H9 (cell line): ENCODE measurements at places on chromosomes 5 and 9. TPM values are rescaled to one million over a fixed set of nuclear protein-coding genes. Genes with fewer than 3 reads are reported as not detected.
A peak's percentile ranks its signal among the peaks of the same experiment; 100 is the strongest.

FAT2 gene
- total RNA-seq = 0.15 and 0.18 TPM in 2 replicates

SH3TC2 gene
- total RNA-seq = not detected in 2 replicates

SOWAHA gene
- 0.20 and 0.31 TPM in 2 replicates for total RNA-seq

PCDHA1 gene
- 0.44 and 0.61 TPM in 2 replicates for total RNA-seq

SHOC1 gene
- total RNA-seq = not detected in 2 replicates

SH2D3C gene
- total RNA-seq = 1.3 and 1.7 TPM in 2 replicates

SMIM32 gene
- 0.13 TPM in 1 of 2 replicates, not detected in the other for total RNA-seq

- H3K27me3 ChIP-seq = no peaks in the 10 kb centered on the region
- H3K4me1 ChIP-seq = peaks cover 12% of the 10 kb centered on the region
- DNase-seq = no peak
Measured at GRCh38 chr5:158011422-158011821, 152.5 kb upstream of the CLINT1 start.

DNA sequence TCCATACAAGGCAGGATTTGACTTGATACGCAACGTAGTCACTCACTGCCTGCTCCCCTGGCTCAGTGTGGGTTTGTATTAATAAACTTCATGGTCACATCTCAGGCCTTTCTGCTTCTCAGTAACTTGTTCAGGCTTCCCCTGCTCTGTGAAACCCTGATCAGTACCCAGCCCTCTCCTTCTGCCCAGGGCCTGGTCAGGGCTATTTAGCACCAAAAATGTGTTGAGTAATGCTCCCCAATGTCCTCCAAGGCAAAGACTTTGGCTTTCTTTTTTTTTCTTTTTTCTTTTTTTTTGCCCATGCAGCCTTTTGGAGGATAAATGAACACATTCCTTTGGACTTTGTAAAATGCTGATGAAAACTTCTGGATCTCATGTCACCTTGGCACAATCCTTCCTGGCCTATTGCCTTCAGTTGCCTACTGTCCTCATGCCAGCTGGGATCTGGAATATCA is 399.2 kb upstream of the KLF4 start:
- H3K27ac ChIP-seq = no peak overlapping the region
- no peaks in the 10 kb centered on the region for H3K27me3 ChIP-seq
- no peaks in the 10 kb centered on the region for H3K36me3 ChIP-seq
- no peaks in the 10 kb centered on the region for H3K4me1 ChIP-seq

DNA sequence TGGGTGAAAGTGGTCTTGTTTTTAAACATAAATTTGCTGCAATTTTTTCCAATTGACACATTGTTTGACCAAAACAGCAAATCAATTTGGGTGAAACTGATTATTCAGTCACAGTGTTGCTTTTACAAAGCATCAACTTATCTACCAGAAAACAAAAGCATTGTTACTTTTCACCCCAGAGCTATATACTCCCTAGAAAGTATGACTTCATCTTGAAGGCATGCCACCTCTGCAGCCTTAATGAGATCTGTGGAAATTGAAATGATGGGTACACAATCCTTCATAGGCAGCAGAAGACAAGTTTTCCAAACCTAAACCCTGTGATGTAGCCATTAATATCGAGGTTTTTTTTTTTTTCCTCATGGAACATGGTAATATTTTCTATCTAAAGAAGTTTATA is 615.9 kb downstream of the CHSY3 start:
- H3K27me3 ChIP-seq = no peaks in the 10 kb centered on the region
- no peak overlapping the region for H3K4me3 ChIP-seq
- DNase-seq = no peak
- no peaks in the 10 kb centered on the region for H3K36me3 ChIP-seq
- H3K4me1 ChIP-seq = no peaks in the 10 kb centered on the region; the same call in 1 of the 2 replicates

GRCh38 chr9:129759319-129759718 is 6.5 kb upstream of the PTGES start:
- no peaks in the 10 kb centered on the region for H3K27me3 ChIP-seq
- H3K27ac ChIP-seq = no peak overlapping the region
- H3K36me3 ChIP-seq = no peaks in the 10 kb centered on the region
- no peak for DNase-seq

- no peaks in the 10 kb centered on the region for H3K27me3 ChIP-seq
- DNase-seq = no peak
- no peaks in the 10 kb centered on the region for H3K36me3 ChIP-seq
- H3K27ac ChIP-seq = no peak overlapping the region
- no peak overlapping the region for H3K4me3 ChIP-seq
- H3K4me1 ChIP-seq = no peaks in the 10 kb centered on the region; the same call in 1 of the 2 replicates
Measured at GRCh38 chr9:124273427-124274160, 15.8 kb downstream of the NEK6 start.

DNA sequence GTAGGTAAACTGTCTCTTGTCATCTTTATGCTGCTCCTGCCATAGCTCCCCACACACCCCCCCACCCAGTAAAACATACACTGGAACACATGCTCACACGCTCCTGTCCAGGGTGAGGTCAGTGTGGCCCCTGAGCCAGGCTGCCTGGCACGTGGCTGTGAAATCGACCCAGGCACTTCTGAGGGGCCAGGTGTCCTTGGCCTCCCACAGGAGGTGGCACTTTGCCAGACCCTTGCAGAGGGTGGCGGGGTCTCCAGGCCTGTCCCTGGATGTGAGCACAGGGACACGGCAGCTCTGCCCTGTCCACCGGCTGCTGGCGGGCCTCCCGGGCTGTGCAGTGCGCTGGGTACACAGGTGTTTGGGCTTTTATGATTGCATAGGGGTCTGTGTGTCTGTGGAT is 10.0 kb upstream of the CRB2 start:
- no peak overlapping the region for H3K4me3 ChIP-seq
- H3K4me1 ChIP-seq = no peaks in the 10 kb centered on the region
- no peaks in the 10 kb centered on the region for H3K27me3 ChIP-seq
- no peak for DNase-seq

DNA sequence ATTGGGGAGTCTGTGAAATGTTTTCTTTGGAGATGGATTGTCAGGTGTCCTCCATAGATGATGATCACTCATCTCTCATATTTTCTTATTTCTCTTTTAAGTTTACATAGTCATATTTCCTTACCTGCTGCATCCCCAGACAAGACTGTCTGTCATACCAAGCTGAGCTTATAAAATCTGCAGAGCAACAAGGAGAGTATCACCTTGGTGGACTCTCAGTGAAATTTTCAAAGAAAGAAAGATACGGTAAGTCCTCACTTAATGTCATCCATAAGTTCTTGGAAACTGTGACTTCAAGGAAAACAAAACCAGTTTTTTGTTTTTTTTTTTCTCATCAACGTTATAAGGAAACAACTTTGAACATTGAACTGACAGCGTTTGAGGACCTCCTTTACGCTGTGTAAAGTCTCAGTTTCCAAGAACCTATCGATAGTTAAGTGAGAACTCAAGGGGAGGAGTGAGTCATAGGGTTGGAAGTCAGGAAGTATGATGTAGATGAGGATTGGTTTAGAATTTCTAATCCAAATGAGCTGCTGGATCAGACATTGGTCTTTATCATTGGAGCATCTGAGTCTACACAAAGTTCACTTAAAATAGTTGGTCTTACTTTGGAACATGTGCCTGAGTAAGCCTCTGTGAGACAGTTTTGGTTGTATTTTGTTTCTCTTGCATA is 45.5 kb downstream of the SPIN1 start:
- H3K27ac ChIP-seq = no peak overlapping the region
- DNase-seq = no peak
- no peaks in the 10 kb centered on the region for H3K27me3 ChIP-seq
- H3K4me3 ChIP-seq = no peak overlapping the region

DNA sequence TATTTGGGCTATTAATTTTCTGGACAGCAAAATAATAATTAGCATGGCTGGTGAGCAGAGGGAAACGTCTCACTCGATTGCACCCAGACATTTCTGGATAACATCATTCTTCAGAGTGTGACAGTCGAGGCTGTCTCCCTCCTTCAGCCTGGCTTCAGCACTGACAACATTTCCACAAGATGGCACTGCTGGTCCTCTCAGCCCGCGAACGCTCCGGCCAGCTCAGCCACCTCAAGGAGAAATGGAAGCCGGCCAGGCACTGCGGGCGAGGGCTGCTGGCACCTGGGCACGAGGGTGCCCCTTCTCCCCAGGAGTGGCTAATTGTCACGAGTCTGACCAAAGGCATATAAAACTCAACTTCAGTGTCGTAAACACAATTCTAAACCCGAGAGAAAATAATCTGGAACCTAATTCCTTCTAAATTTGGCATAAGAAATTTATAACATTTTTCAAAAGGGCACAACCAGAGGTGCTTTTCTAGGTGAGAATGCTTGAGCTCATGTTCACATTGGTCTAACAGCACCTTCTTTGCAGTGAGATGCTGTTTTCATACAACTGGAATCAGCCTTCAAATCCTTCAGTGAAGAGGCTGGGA is 65.9 kb downstream of the DAP start:
- H3K36me3 ChIP-seq = no peaks in the 10 kb centered on the region
- no peaks in the 10 kb centered on the region for H3K27me3 ChIP-seq
- H3K4me3 ChIP-seq = no peak overlapping the region
- H3K27ac ChIP-seq = no peak overlapping the region
- peak; percentile 60 for DNase-seq
- peaks cover 3% of the 10 kb centered on the region; the same call in 1 of the 2 replicates for H3K4me1 ChIP-seq

GRCh38 chr5:42015681-42016080 is 90.6 kb downstream of the FBXO4 start:
- H3K4me1 ChIP-seq = no peaks in the 10 kb centered on the region
- H3K27ac ChIP-seq = no peak overlapping the region
- no peak for DNase-seq
- H3K27me3 ChIP-seq = no peaks in the 10 kb centered on the region

GRCh38 chr9:87677776-87678587 is 47.9 kb upstream of the CTSL start:
- H3K27me3 ChIP-seq = no peaks in the 10 kb centered on the region
- H3K4me3 ChIP-seq = no peak overlapping the region
- H3K27ac ChIP-seq = no peak overlapping the region

GRCh38 chr5:175681968-175682340 is 24.1 kb downstream of the HRH2 start:
- no peak overlapping the region for H3K27ac ChIP-seq
- no peaks in the 10 kb centered on the region for H3K27me3 ChIP-seq
- H3K36me3 ChIP-seq = peaks cover 14% of the 10 kb centered on the region
- no peak overlapping the region for H3K4me3 ChIP-seq
- H3K4me1 ChIP-seq = peaks cover 5% of the 10 kb centered on the region; the same call in 1 of the 2 replicates

DNA sequence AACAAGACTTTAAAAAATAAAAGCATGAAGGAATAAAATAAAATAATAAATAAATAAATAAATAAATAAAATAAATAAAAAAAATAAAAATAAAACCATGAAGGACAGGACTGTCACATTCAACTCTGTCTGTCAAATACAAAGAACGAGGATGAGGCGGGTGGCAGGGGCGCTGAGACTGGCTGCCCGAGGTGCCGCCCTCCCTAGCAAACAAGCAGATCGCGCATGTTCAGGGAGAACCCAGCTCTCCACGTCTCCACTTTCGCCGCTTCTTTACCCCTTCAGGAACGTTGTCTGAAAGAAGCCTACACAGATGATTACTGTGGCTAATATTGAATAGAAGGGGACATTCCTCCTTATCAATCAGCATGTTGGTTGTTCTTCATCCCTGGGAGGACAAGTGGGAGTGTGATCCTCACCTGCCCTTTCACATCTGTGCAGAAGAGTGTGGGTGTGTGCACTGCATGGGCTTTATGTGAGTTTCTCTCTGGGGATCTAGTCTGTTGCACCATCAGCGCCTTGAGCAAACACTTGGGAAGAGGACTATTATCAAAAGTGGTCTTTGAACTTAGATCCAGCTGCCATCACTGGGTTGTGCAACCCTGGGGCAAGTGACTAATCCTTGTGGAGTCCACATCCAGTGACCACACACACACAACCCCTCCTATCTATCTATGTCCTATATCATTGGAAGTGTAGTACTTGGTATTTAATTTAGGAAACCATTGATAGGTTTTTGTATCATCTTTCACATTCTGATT is 399.2 kb downstream of the IRX2 start:
- DNase-seq = no peak
- peaks cover 3% of the 10 kb centered on the region; the same call in 1 of the 2 replicates for H3K36me3 ChIP-seq
- H3K27ac ChIP-seq = no peak overlapping the region
- no peak overlapping the region for H3K4me3 ChIP-seq
- no peaks in the 10 kb centered on the region for H3K4me1 ChIP-seq
